ENCODE measurements at places on chromosomes 2 and 18.

DNA sequence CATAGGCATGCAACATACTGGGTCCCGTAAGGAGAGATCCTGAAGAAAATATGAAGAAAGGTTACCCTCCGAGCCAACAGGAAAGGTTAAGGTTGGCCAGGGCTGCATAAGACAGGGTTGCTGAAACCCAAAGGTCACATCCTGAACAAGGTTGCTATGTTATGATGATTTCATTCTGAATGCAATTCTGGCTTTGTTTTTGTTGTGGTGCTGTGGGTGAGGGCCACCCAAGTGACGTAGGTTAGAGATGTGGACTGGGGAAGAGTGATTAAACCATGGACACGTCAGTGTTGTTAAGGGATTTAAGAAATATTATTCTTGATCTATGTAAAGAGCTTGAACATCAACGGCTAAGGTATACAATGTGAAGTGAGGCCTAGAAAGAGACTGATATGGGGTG lies 60.0 kb downstream of the ZEB2 start:
- peak; percentile 36 for DNase-seq

DNA sequence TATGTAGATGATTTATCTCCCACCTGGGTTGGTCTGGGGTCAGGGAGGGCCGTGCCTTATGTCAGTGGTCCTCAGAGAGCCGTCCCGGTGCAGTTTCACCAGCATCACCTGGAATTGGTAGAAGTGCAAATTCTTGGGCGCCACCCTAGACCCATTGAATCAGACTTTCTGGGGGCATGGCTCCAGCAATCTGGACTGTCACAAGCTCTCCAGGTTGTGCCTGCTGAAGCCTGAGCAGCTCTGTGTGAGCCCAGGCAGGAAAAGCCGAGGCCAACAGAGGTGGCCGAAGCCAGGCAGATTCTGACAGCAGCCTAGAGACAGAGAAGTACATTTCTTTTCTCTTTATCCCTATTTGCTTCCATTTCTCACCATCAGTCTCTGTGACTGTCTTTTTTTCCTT lies 98.4 kb upstream of the SEC11C start:
- no peak for DNase-seq

DNA sequence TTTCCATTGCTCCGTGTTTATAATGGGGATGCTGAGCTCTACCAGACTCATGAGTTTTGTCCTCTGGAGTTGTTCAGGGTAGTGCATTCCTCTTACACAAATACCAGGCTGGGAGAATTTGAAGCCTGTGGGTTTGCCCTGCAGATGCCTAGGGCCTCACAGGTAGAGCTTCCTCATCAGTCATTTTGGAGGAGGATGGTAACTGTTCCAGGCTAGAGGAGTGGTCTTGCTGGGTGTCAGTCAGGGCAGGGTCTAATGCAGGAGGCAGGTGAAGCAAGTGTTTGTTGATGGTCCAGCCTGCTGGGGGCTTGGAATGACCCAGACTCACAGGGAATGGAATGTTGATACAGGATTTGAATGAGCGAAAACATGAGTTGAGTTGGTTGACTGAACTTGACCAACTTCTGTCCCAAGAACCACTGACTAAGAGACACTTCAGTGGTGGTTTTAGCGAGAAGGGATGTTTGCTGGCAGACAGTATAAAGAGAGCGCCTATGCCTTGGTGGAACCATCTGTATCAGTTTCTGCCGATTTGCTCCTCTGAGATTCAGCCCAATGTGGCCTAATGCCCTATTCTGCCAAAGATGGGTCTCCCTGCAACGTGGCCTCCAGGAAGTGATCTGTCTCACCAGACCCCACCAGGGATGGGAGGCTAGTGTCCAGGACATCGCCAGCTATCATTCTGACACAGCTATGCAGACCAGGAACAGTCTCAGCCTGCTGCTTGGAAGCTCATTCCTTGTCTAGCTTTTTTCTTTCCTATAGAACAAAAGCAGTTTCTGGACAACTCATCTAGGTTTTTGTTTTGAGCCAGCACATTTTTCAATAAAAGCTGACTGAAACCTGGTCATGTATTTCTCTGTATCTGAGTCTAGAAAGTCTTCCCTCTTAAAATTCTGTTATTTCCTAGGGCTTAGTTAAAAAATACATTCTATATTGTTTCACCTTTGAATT lies 9.3 kb downstream of the IL1R2 start:
- DNase-seq, result no peak

GRCh38 chr2:161223139-161223732 lies 63.0 kb downstream of the TANK start:
- no peak for DNase-seq

- DNase-seq, result no peak
These were observed 21.5 kb upstream of the ZEB2 start for GRCh38 chr2:144541396-144541795.

GRCh38 chr18:48944634-48945033 lies 6.1 kb downstream of the SMAD7 start:
- no peak for DNase-seq

DNA sequence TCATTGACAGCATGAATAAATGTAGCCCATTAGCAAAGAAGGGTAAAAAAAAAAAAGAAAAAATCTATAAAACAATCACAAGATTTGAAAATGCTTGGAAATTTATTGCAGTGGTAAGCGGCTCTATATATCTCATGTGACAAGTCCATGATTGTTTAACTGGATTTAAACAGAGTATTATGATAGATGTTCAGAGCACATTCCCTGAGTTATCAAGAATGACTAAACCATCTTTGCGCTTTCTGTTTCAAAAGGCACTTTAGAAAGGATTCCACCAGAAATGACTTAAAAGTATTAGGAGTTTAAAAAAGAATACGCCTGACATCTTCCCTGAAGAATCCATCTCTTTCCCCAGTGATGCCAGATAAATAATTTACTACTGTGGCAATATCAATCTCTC lies 409.5 kb upstream of the UBE2E3 start:
- no peak for DNase-seq

DNA sequence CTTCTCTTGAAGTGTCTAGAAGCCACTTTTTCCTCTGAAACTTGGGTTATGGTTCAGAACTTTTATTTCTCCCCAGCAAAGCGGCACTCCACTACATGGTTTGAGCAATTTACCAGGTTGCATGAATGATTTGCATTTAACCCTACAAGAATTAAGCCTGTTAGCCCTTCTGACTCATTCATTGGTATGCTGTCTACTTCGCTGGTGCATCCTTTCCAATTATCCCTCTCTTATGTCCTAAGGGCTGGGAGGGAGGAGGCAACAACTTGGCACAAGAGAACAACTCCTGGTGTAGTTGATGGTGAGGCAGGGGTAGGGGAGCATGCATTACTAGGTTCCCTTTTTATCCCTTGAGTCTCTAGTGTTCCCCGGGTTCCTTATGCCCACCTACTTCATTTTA lies 293.4 kb upstream of the MEX3C start:
- no peak for DNase-seq

DNA sequence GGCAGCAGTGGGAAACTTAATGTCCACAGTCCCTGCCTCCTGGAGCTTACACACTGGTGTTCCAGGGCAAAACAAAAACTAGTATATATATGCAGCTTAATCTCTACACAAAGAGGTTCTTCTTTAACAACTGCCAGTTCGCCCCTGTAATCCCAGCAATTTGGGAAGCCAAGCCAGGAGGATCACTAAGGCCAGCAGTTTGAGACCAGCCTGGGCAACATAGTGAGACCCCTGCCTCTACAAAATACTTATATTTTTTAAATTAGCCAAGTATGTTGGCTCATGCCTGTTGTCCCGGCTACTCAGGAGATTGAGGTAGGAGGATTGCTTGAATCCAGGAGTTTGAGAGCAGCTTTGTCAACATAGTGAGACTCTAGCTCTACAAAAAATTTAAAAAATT lies 17.2 kb upstream of the NEDD4L start:
- no peak for DNase-seq

- DNase-seq, result no peak
These were observed 60.5 kb downstream of the GTF3C3 start for GRCh38 chr2:196739031-196739430.

GRCh38 chr2:28869494-28870145 lies 489 bp downstream of the TRMT61B start:
- peak; percentile 13 for DNase-seq
